ENCODE measurements at places on chromosomes 5 and 9. TPM values are rescaled to one million over a fixed set of nuclear protein-coding genes. Genes with fewer than 3 reads are reported as not detected.

GRCh38 chr9:72534931-72535330 is 13.5 kb downstream of the TMC1 start:
- no peak for DNase-seq

DNA sequence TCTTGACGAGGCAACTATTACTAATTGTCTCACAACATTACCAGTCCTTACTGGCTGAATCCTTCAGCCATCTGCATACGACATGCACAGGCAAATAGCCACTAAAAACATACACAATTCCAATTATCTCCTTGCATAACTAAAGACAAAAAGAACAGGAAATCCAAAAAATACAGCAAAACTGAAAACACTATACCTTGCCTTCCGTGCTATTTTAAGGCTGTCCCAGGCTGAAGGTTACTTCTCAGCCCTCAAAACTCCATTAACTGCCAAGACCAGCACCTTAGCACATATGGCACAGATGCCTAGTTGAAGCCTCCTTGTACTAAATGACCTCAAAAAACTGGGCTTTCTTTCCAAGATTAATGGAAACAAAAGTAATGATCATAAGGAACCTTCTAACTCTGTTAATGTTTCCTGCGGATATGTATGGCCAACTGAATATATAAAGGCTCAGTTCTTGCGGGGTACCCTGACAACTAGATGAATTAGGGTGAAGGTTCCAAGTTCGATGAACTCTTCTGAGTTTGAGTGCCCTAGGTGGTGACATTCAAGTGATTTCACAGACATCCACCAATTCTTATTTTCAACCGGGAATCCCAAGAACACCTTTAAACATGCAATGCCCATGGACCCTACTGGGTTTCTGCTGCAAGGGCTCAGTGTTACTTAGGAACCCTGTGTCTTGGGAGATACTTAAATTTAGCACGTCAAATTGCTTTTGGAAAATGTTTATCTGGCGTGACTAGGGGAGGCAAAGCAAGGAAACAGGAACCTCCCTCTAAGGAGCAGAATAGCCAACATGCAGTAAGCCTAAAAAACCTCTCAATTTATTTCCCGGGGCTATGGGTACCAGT is 455.3 kb downstream of the RAB3C start:
- DNase-seq = no peak

LIX1 gene
- total RNA-seq = not detected

DNA sequence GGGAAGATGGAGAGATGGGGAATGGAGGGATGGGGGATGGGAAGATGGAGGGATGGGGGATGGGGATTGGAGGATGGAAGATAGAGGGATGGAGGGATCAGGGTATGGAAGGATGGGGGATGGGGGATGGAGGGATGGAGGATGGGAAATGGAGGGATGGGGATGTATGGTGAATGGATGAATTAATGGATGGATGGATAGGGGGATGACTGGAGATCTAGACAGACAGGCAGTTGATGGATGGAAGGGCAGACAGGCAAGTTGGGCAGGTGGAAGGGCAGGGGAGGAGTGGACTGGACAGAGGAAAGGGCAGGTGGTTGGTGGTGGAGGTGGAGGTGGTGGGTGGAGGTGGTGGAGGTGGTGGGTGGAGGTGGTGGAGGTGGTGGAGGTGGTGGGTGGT is 167.2 kb downstream of the C9orf50 start:
- DNase-seq = no peak

DNA sequence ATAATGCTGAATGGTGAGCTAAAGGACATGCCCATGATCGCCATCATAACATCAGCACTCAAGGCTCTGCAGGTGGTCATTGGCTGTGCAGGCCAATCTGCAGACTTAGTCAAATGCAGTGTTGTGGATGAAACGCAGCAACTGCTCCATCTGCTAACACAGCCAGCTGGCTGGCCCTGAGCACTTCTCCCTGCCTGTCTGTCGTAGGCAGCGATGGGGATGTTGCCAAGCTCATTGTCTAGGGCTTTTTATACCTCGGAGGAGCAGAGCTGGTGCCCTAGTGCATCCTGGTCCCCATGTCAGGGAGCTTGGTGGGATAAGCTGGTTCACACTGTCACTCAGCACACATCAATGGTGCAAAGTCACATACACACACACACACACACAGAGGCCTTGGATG is 189.4 kb downstream of the TENT4A start:
- no peak for DNase-seq

DNA sequence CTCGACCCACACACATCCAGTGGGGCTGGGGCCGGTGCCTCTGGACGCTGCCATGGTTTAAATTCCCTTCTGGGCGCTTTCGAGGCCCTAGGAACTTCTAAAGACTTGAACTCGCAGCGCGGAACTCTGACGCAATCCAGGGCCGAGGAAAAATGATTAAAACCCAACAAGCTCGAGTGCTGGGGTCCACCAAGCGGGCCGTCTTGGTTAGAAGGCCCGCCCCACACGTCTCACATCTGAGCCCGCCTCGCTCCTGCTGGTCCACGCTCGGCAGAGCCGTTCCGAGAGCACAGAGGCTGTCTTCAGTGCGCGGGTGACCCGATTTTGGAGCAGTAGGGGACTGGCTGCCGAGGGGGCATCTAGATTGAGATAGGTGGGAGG is 1.5 kb downstream of the CRHBP start:
- DNase-seq = no peak

DNA sequence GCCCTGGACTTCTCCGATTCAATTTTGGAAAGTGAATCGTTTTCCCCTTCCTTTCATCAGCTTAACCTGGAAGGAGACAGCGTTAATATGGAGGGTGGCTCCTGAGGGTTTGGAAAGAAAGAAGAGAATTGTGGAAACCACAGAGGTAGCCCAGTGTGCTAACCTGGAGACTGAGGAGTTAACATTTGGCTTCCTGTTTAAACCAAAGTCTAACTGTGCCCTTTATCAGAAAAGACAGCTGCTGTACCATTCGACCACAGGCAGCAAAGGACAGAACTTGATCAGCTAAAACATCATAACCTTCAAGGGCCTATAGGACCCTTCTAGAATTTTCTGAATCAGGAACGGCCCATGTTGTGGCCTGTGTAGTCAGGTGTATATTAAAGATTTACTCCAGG is 735 bp downstream of the IDNK start:
- DNase-seq = no peak
